NCI-H1930 (cell line): ENCODE measurements at places on chromosomes 3 and 15.

DNA sequence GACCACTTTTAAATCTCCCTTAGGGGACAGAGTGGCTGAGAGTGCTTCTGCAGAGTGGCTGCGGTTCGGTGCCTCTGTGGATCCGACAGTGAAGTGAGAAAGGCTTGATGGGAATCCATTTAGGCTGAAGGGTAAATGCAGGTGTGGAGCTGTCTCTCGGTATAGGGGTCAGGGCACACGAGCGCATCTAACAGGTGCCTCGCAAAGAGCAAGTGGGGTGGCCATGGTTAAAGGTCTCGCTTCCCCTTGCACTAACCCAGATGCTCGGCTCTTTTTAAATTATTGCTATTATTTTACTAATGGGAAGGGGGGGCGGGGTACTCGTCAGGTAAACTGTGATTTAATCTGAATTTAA lies 598 bp upstream of the GJD2 start:
- no peak for DNase-seq

DNA sequence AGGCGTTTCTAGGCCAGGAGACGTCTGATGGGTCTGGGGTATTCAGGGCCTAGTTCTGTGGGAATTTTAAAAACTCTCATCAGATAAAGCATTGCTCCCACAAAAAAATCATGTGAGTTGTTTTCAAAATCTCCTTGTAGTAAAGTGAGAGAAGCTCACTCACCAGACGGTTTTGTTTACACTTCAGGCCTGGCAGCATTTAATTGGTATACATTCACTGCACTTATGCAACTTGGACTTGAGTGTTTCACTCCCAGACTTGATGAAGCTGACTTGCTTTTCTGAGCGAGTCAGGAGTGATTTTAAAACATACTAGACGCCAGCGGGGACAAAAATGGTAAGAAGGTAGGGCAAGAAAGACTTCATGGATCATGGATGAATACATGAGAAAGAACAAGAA lies 75.2 kb downstream of the SLCO3A1 start:
- no peak for DNase-seq

GRCh38 chr3:58119186-58119585 lies 91.6 kb downstream of the DNASE1L3 start:
- DNase-seq, result no peak

- no peak for DNase-seq
These were observed 86.9 kb downstream of the CDIN1 start for GRCh38 chr15:36666228-36666905.

- no peak for DNase-seq
These were observed 319 bp downstream of the LNP1 start for GRCh38 chr3:100401674-100402041.

DNA sequence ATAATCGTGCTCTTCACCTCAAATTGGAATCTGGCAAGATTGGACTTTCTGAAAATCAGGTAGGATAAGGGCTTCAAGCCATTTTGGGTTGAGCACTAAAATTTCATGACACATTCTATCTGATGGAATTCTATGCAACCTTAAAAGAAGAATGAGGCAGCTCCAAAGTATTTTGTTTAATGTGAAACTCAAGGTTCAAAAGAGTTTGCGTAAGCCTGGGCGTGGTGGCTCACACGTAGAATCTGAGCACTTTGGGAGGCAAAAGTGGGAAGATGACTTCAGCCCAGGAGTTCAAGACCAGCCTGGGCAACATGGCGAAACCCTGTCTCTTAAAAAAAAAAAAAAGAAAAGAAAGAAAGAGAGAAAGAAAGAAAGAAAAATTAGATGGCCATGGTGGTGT lies 3.6 kb upstream of the PLA1A start:
- no peak for DNase-seq

GRCh38 chr3:150823277-150823676 lies 60.3 kb upstream of the SIAH2 start:
- no peak for DNase-seq

GRCh38 chr3:16509721-16510619 lies 3.5 kb downstream of the RFTN1 start:
- no peak for DNase-seq

- DNase-seq, result no peak
These were observed 257.4 kb upstream of the ADAMTS9 start for GRCh38 chr3:64945171-64945729.

DNA sequence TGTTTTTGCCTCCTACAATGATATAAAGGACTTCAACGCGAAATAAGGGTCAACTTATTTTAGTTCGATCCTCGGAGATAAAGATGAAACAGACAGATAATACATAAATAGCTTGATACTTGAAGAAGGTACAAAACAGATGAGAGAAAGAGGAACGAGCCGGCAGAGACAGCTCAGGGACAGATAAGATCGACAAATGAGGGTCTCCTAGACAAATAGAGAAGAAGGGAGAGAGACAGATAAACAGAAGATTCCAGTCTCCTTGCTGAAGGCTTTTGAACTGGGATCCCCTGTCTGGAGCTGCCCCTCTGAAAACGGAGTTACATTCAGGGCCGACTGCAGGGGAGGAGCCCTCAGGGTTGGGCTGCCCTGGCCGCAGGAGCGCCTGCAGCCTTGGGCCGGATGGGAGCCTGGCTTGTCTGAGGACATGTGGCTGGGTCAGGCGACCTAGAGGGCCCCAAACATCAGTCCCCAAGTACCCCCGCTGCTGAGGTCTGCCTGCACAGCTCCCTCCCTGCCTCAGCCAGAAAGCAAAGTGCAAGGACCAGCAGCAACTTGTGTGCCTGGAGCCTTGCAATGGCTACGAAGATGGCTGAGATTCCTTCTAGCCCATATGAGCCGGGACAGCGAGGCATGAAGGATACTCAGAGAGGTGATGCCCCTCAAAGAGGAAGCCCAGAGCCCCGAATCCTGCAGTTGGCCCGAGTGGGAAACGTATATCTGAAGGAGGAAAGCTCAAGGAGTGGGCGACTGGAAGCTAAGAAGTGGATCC lies 926 bp upstream of the SKOR1 start:
- DNase-seq, result no peak

DNA sequence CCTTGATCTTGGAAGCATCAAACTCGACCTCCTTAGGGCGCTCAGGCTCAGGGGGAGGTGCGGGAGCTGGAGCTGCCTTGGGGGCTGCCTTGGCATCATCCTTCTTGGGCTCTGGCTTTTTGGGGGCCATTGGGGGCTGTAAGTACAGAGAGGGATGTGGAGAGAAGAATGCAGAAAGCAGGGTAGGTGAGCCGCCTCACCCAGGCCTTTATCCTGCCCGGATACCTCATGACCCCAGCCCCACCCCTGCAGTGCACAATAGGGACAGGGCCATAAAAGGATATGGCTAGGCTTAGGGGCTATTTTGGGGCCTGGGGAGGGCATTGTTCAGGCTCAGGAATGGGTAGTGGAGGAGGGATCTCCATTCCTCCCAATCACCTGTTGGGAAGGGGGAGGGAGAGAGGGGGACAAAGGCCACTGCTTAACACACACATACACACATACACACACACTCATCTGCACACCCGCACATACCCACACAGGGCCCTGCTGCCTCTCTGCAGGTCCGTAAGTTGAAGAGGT lies at the start of gene MYL3:
TSS of gene MYL3 (minus strand) at position 184 of the 522 bp plus-strand sequence. CDS start at position 130, 54 bp downstream.
- DNase-seq, result no peak

- no peak for DNase-seq
These were observed 120.3 kb downstream of the MYO9A start for GRCh38 chr15:71997691-71998090.

DNA sequence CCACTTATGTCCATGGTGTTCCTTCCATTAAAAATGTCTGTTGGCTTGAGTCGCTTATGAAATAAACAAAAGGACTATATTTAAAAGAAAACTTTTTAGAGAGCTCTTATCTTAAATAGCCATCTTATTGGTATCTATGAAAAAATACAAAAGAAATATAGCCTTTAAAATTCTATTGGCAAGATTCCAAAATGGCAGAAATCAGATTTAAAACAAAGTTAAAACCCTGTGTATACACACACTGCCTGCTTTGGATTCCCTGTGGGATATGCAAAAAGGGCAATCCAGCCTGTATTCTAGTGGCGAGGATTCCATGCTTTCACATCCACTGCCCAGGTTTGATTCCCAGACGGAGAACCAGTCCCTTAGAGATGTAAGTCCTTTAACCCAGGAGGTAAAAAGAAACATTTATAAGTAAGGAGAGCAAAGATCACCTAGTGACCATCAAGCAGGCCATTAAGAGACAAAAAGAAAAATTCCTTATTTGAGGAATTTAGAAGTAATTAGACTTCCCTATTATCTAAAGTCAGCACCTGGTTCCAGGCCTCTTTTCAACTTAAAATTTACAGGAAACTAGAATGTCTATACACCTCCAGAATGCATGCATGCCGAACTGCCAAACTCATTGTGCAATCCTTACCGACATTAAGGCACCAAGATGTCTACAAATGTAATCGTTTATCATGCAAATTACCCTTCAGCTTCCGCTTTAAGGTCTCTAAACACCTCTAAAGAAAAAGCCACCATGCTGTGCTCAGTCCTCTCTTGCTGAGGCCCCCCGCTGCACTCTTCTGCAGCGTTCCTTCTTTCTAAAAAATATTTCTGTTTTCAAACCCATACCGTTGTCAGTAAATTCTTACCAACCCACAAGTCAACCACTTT lies 69.6 kb upstream of the STRIT1 start:
- DNase-seq, result no peak

DNA sequence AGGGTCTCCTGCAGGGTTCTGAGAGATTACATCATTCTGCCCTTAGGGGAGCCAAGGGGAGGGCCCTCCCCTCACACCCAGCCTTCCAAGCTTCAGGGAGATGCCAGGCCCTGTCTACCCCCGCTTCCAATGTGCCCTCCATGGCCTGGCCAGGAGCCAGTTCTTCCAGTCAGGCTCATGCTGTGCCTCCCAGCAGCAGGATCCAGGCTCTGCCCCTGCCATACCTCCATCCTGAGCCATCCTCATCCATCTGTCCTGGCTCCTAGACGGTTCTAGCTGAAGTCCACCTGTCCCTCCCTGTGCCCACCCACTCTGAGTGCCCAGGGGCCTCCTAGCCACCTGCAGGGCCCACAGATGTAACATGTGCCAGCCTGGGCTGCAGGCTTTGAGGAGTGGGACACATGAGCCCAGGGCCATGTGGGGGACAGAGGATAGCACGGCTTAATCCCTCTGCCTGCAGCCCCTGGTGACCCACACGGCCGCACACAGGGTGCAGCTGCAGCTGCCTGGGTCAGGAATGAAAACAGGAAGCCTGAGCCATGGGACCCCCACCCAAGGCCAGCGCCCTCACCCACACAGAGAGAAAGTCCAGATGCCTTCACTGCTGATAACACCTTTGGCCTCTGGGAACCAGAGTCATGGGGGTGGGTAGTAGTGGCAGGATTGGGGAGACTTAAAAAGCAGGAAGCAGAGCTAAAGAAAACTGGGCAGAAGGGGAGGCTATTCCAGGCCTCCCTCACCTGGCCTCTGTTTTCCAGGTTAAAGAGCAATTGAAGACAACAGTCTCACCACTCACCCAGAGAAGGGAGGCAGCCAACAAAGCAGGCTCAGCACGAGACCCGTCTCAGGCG lies 11.8 kb downstream of the PLCD1 start:
- no peak for DNase-seq

GRCh38 chr3:61239871-61240270 lies 11.4 kb downstream of the FHIT start:
- DNase-seq, result no peak

GRCh38 chr15:59550530-59550929 lies 61.1 kb upstream of the GCNT3 start:
- no peak for DNase-seq

DNA sequence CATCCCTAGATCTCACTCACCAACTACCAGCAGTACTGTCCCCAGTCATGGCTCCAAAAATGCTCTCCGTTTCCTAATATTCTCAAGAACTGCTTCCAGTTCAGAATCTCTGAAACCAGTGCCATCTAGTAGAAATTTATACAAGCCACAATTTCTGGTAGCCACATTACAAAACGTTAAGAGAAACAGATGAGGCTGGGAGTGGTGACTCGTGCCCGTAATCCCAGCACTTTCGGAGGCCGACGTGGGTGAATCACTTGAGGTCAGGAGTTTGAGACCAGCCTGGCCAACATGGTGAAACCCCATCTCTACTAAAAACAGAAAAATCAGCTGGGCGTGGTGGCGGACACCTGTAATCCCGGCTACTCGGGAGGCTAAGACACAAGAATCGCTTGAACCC lies 78.4 kb upstream of the RAD18 start:
- no peak for DNase-seq

- DNase-seq, result no peak
These were observed 51.1 kb downstream of the AQP9 start for GRCh38 chr15:58189148-58189811.

DNA sequence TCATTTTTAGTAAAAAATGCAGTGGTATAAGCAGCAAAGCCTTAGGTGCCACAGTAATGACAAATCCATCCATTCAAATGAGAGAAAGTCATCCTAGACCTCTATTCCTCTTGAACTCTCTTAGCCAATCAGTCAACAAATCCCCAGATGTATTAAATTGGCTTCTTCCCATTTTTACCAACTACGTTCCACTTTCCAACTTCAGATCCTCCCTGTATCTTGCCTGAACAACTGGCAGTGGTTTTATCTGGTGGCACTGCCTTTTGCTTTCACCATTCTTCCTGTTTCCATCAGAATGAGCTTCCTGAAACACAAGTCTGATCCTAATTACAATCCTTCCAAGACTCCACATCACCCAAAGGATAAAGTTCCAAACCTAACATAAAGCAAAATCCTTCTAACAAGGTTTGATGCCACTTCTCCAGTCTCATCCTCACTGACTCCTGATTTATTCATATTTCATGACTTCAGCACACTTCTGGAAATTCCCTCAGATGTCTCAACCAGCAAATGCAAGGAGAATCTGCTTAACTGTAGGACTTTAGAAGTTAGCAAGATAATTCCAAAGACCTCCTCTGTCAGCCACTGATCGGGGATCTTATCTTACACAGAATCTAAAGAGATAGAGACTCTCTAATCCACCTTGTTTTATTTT lies 69.8 kb upstream of the SLC4A7 start:
- DNase-seq, result no peak

- no peak for DNase-seq
These were observed 31.0 kb downstream of the POC1A start for GRCh38 chr3:52123106-52123725.

- no peak for DNase-seq
These were observed 26.4 kb upstream of the DOCK3 start for GRCh38 chr3:50648313-50648712.

GRCh38 chr15:45647828-45648227 lies 13.0 kb downstream of the SQOR start:
- no peak for DNase-seq

- DNase-seq, result no peak
These were observed 262.9 kb upstream of the ATP10A start for GRCh38 chr15:26126070-26126469.

DNA sequence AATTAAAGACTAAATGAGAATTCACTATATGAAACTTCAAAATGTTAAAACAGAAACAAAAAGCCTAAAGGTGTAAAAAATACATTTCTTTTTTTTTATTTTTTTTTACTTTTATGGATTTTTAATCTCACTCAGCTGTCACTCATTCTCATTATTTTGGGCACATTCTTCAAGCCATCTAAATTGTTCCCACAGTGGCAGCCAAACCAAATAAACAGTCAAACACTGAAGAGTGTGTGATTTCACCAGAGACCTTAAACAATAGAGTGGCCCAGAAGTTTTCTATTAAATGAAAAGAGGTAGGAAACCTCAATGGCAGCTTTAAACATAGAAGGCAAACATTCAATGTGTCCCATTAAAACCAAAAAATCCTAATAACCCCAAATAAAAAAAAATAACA lies 616.1 kb downstream of the OTOL1 start:
- no peak for DNase-seq
